A549 treated with RU486 at 1 μM for 4 hours (cell line): ENCODE measurements at places on chromosomes 3 and 15. TPM values are rescaled to one million over a fixed set of nuclear protein-coding genes. Genes with fewer than 3 reads are reported as not detected.

The ACKR4 gene
- total RNA-seq = not detected in 5 replicates

The RBP2 gene
- not detected in 5 replicates for total RNA-seq

The C15orf61 gene
- 3.2 to 5.1 TPM (median 4.0 TPM) in 5 replicates for total RNA-seq

The TRIM42 gene
- total RNA-seq = not detected in 5 replicates

The TGM4 gene
- 0.10 to 0.17 TPM in 2 of 5 replicates, not detected in the others for total RNA-seq

The DNASE1L3 gene
- total RNA-seq = 0.20 TPM in 1 of 5 replicates, not detected in the others

The P2RY13 gene
- not detected in 5 replicates for total RNA-seq

The SI gene
- total RNA-seq = not detected in 5 replicates

The PLIN1 gene
- total RNA-seq = 0.06 to 0.09 TPM (median 0.07 TPM) in 3 of 5 replicates, not detected in the others

The RTP1 gene
- total RNA-seq = not detected in 5 replicates

The ASB14 gene
- not detected in 5 replicates for total RNA-seq

The MINAR1 gene
- 0.37 to 0.70 TPM (median 0.59 TPM) in 5 replicates for total RNA-seq
